ENCODE measurements at places on chromosomes 13 and 19. TPM values are rescaled to one million over a fixed set of nuclear protein-coding genes. Genes with fewer than 3 reads are reported as not detected.

DNA sequence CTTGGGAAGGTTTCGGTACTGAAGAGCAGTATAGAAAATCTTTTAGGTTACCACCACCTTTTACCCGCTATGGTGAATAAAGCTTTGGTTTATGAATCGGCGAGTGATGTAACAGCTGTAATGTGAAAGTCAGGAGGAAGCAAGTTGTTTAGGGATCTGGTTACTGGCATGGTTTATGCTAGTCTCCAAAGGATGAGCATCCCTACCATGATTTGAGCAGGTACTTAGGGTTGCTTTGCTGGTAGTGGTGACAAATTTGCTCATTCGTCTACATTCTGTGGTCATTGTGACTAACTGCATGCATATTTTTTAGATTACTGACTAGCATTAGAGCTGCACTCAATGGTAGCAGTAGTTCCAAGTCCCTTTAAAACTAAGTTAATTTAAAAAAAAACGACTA lies 104.1 kb downstream of the FRY start:
- DNase-seq, result peak; percentile 25

DNA sequence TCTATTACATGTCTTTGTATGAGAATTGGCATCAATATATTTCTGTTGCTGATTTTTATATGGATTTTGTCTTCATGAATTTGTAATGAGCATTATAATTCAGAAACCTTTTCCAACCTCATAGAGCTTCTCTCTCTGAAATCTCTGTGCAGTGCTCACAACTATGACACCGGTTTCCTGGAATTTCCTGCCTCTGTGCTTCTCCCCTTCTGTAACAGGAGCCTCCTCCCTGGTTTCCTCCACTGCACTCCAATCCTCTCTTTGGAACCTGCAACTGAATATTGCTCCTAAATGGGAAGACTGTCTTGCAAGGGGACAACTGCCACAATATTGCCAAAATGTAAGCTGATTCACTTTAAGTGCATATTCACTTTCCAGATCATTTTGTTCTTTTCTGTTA lies 1147.9 kb downstream of the UQCRFS1 start:
- DNase-seq, result no peak

- DNase-seq, result no peak
These were observed 14.5 kb upstream of the CERS4 start for GRCh38 chr19:8194528-8195267.

DNA sequence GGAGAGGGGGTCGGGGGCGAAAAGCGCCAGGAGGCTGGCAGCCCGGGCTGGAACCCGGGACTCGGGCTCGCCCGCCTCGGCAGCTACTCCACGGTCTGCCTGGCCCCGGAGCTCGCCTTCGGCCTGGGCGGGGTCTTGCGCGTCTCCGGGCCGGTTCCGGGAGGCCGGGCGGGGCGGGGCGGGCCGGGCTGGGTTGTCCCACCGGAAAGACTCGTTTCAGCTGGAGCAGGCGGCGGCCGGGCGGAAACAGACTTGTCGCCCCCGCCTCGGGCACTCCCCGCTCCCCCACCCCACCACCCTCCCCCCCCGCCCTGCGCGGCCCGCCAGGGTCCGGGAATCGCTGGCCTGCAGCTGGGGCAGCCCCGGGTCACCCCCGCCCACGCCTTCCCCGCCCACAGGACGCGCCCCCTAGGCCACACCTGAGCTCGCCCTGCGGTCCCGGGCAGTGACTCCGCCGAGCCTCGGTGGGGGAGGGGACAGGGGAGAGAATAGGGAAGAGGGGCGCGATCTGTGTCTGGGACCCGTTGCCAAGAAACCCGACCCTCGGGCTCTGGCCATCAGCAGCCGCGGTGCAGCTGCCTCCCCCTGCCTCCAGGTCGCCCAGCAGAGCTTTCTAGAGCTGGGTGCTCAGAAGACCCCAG lies 109.4 kb downstream of the KCTD15 start:
- DNase-seq, result no peak

Gene UNC13A
- total RNA-seq, result 6.2 TPM

All from A172 (cell line).